ENCODE measurements at places on chromosomes 7 and 10.

- DNase-seq, result peak; percentile 90
Observed at GRCh38 chr7:37201003-37201875, 247.4 kb downstream of the ELMO1 start.

- DNase-seq, result no peak
Observed at GRCh38 chr10:28728366-28728765, 51.0 kb downstream of the BAMBI start.

- no peak for DNase-seq
Observed at GRCh38 chr7:30062587-30062986, 34.4 kb downstream of the PLEKHA8 start.

DNA sequence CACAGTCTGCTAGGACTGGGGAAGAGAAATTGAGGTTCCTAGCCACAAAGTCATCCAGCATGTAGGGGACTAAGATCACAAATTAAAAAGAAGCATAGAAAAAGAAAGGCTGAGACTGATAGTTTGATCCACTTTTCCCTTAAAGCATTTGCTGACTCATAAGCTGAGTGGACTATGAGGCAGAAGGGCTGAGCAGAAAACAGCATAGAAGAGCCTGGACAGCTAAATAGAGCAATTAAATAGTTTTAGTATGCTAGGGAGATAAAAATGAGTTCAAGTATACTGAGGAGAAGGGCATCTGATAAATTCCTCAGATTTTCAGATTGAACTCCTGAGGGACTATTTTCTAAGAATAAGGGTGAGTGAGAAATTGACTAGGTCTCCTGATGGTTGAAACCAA is 155.9 kb upstream of the EGR2 start:
- DNase-seq, result no peak

- no peak for DNase-seq
Observed at GRCh38 chr10:104518891-104519290, 122.2 kb upstream of the SORCS3 start.

DNA sequence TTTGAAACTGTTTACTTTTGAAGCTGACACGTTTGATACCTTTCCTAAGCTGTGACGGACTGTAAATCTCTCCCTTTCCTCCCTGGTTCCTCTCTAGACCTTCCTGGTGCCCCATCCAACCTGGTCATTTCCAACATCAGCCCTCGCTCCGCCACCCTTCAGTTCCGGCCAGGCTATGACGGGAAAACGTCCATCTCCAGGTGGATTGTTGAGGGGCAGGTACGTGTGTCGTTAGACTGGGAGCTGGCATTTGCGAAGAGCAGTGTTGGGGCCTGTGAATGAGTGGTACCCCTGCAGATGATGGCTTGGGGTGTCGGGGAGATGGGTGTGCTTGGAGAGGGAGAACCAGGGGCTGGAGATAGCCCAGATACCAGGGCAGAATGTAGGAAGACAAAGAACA is 602.7 kb upstream of the FOXK1 start:
- DNase-seq, result no peak

DNA sequence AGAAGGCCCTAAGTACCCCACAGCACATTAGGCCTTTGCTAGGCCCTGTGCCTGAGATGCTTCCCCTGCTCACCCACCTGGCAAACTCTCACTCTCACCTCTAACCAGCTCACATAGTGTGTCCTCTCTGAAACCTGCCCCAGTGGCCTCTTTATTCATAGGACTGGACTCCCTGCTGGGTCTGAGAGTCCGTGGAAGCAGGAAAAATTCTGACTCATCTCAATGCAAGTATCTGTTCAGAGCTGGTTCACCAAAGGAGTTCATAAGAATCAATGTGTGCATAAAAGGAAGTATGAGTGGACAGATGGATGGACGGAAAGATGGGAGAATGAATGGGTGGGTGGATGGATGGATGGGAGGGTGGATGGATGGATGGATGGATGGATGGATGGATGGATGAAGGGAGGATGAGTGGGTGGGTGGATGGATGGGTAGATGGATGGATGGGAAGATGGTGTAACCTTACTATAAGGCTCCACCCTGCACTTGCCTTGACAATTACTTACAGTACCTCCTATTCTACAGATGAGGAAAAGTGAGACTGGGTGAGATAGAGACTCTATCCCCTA is 111.2 kb upstream of the ZMIZ1 start:
- no peak for DNase-seq
